ENCODE measurements at places on chromosomes 7 and 10.
A peak's percentile ranks its signal among the peaks of the same experiment; 100 is the strongest.

DNA sequence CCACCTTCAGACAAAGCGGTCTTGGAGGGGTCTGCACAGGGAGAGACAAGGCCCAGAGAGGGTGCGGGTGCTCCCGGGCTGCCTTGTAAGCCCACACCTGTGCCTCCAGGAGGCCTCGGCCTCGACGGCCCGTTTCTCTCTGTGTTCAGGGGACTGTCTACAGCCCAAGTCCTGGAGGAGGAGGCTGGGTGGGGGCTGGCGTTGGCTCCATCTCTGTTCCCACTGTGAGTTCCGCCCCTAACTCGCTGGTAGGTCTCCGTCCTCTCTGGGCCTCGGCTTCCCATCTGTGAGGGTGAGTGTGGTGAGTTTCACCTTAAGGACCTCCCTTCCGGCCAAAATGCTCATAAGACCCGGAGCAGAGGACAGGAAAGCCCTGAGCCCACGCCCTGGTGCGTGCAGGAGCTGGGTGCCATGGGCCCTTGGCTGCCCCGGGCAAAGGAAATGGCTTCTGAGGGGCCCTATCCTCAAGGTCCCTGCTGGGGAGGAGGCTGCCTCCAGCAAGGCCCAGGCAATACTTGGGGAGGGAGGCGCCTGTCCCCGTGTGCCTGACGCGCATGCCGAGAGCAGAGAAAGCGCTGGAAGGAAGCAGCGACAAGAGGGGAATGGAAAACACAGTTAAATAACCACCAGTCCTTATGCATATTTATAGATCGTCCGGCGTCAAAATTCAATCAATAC, 276.8 kb downstream of the ELFN1 start:
- no peak for DNase-seq

DNA sequence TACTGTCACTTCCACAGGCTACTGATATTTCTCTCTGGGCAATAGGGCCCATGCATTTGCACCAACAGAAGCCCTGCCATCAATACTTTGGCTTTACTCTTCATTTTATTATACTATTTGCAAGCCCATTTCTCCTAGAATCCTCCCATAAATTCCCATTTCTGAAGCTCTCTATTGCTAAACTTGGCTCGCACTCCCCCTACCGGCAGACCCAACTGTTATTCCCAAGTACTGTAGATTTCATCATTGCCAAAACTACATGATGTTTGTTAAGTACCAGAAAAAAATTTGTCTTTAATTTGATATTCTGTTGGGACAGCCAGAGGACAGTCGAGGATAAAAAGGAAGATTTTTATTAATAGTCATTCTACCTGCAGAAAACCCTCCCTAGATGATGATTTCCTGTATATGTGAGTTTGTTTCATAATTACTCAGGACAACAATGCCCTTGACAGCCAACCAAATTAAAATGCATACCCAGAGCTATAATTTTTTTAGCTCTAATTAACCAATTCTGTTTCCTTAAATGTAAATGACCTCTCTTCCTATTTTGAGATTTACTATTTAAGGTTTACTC, 298.6 kb downstream of the REEP3 start:
- no peak for DNase-seq

GRCh38 chr7:25884265-25884828, 267.7 kb upstream of the NFE2L3 start:
- DNase-seq: no peak

DNA sequence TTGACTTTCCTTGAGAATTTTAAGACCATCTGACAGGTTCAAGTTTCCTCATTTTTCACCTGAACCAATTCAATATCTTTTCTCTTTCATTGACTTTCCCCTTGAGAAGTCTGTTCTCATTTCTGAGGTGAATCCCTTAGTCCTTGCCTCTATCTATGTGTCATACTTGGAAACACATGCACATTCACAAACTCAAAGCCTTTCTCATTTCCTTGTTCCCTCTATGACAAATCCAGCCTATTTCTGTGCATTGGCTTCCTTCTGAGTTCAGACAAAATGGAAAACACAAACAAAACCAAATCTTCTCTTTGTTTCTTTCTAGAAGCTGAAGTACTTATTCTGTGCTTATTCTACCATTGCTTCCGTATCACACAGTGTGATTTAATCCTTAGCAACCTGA, 13.8 kb downstream of the PTTG1IP2 start:
- DNase-seq: no peak

DNA sequence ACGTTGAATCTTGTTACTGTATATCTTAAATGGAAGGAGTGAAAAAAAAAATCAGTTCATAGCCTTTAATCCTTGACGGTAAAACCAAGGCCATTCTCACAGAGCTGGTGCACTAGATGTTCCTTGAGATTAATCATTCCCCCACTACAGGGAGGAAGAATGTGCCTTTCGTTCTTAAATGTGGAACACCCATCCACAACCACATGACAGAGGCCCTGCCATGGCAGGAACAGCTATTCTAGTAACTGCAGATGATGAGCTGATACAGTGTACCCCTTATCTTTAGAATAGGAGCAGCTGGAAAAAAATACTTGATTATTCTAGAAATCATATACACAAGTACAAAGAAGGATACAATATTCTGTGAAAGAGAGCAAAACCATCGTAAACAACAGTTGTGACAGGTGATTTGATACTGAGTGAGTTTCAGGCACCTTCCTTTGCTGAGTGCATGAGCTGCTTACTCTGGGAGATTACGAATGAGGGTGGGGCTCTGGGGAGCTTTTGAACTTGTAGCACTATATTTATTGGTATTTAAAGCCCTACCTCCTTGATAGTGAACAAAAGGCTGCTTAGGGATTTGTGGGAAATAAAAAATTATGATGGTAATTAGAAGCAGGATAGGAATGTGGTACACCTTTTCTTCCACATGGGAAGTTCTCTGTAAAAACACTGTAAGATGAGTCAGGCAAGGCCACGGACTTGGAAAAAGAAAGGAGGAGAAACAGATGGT, 244.4 kb upstream of the SLC26A5 start:
- DNase-seq: no peak

GRCh38 chr10:15516256-15517085, 145.4 kb upstream of the FAM171A1 start:
- DNase-seq: no peak

GRCh38 chr10:8594176-8594575, 539.7 kb downstream of the GATA3 start:
- DNase-seq: no peak

DNA sequence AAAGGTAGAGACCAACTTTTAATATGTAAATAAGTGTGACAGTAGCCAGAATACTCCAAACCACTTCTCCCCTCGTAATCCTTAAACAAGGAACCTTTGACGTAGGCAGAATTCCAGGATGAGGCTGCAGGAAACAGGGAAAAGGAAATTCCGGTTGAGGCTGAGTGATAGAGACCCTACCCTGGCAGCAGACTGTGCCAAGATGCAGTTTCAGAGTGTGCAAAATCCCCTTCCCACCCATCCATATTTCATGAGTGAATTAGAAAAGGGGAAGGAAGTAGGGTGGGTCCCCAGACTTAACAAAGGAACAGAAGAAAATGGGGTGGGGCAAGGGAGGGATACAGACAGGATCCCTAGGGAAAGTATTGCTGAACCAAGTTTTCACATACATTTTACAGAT, 143.0 kb downstream of the RAPGEF5 start:
- no peak for DNase-seq

- no peak for DNase-seq
Observed at GRCh38 chr7:110373859-110374258, 717.1 kb upstream of the LRRN3 start.

GRCh38 chr7:129073204-129073603, 18.3 kb upstream of the TNPO3 start:
- DNase-seq: no peak

DNA sequence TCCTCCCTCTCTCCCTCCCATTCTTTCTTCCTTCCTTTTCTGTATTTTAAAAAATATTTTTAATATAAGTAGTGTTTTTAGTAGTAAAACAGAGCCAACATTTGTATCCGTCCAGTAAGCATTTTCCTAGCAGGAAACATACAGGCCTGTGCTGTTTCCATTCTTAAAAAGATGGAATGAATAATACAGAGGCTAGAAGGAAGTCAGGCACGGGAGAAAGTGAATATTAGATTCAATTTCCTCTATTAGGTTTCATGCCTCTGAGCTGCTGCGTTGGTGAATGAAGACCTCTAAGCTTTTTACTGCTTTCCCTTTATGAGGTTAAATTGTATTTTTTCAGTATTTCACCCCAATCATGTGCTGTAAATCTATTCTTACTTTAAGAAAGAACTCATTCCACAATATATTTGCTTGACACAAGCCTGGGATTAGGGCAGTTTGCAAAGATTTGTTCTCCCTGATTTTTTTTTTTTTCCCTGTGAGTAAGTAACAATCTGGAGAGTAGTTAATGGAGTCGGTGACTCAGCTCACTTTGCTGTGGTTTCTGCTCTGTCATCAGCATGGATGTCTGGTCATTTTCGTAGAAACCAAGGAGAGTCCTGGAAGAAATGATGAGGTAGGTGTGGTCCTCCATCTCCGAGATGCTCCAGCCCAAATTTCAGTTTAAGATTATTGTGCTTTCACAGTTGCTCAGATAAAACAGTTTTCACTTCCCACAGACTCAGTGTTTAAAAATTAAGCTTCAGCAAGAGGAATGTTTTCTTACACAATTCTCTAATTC, 76.1 kb upstream of the PITRM1 start:
- no peak for DNase-seq

- DNase-seq: peak; percentile 44
Observed at GRCh38 chr7:135274495-135275268, 41.0 kb downstream of the STRA8 start.

- DNase-seq: no peak
Observed at GRCh38 chr7:87735360-87735759, 107.2 kb downstream of the RUNDC3B start.

GRCh38 chr10:43292755-43293676, 26.2 kb upstream of the RASGEF1A start:
- no peak for DNase-seq

DNA sequence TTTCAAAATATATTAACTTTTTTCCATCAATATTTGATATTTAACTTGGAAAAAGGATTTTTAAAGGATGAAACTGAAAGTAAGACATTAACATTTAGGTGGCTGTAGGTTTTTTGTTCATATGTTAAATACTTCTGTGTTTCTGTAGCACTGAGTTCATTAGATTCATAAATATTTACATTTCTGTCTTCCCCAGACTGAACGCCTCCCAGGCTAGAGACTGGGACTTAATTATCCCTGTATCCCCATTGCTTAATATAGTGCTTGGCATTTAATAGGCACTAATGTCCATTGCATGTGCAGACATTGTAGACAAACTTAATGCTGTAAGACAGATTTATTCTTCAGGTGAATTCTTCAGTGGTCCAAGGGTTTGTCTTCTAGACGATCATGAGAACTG, 7.4 kb downstream of the PTPN12 start:
- no peak for DNase-seq

- DNase-seq: no peak
Observed at GRCh38 chr10:78851647-78852046, 217.1 kb upstream of the ZMIZ1 start.

DNA sequence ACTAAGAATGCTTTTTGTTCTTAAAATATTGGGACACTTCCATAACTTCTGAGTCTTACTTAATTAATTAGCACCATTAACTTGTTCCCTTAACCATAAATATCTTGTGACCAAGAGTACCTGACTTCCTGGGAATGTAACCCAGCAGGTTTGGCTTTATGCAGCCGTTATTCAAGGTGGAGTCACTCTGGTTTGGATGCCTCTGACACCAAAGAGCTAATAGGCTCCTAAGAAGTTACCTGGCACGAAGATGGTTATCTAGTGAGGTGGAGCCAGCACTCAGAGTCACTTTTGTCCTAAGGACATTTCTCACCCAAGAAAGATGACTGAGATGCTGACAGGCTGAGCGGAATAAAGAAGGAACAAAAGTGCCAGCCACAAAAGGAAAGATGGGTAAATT, 172.3 kb downstream of the C1GALT1 start:
- no peak for DNase-seq

DNA sequence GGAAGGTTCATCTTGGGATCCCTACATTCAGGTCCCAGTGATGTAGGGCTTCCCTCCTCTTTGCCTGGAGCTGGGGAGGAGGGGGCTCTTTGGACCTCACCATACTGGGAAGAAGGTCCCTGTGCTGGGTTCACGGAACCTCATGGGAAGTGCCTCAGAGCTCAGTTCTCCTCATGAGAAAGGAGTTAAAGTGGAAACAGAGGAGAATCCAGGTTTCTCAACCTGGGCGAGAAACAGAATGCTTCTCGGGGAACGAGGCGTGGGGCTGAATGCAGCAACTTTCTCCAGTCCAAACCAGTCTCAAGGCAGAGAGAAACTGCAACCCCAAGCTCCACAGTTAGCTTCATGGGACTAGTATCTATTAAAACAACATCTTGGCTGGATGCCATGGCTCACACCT, 382.7 kb upstream of the FOXK1 start:
- no peak for DNase-seq

DNA sequence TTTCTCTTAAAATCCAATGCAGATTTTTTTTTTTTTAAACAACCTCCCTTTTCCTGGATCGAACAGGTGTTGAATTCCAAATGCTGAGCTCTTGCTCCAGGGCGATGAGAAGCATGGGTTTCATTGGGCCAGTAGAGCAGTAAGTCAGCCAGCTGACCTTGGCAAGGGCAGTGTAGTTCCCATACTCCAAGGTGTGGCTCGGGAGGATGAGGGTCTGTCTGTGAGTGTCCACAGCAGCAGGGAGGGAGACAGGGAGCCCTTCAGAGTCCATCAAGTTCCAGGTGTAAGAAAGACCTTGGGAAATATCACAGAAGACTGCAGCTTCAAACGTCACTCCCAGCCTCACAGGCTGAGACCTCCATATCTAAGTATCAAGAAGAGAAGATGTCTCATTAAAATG, 50.4 kb downstream of the PKD1L1 start:
- DNase-seq: no peak

GRCh38 chr7:150377196-150377595, 1.9 kb upstream of the ZNF775 start:
- no peak for DNase-seq

DNA sequence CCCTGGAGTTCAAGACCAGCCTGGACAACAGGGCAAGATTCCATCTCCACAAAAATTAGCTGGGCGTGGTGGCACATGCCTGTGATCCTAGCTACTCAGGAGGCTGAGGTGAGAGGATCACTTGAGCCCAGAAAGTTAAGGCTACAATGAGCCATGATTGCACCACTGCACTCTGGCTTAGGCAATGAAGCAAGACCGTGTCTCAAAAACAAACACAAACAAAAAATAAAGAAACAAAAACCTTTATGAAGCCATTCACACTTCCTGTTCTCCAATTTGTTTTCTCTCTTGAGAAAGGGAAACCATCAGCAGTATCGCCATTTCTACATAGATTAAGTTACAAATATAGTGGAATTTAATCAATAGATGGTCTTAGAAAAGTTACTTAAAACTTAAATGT, 19.8 kb downstream of the YME1L1 start:
- no peak for DNase-seq

- DNase-seq: no peak
Observed at GRCh38 chr10:31819391-31819820, 109.2 kb downstream of the ARHGAP12 start.

- DNase-seq: no peak
Observed at GRCh38 chr7:105617280-105618015, 36.2 kb upstream of the EFCAB10 start.

Data from T follicular helper cell (primary cell).